ENCODE measurements at places on chromosomes 12 and 14. TPM values are rescaled to one million over a fixed set of nuclear protein-coding genes. Genes with fewer than 3 reads are reported as not detected.

The ARG2 gene
- total RNA-seq: 1.3 TPM

The PZP gene
- total RNA-seq: 0.30 TPM

The TAS2R31 gene
- 0.41 TPM for total RNA-seq

The GDF3 gene
- total RNA-seq: not detected

DNA sequence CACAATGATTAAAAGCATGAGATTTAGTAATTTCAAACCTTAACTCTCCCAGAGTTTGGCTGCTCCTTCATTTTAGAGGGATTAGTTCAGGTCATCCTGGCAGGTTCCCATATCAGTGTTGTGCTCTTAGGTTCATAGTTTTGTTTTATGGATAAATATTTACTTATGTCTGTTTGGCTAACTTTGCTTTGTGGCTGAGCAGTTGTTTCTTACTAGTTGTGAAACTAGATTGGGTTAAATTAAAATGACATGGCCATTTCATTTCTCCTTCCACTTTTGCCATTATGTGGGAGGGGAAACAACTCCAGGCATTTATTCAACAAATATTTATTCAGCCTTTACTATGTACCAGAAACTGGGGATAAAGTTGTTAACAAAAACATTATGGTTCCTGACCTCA lies 158.8 kb downstream of the TMTC3 start:
- no peak for DNase-seq

GRCh38 chr12:1836241-1836803 lies 16.0 kb downstream of the LRTM2 start:
- DNase-seq: no peak

DNA sequence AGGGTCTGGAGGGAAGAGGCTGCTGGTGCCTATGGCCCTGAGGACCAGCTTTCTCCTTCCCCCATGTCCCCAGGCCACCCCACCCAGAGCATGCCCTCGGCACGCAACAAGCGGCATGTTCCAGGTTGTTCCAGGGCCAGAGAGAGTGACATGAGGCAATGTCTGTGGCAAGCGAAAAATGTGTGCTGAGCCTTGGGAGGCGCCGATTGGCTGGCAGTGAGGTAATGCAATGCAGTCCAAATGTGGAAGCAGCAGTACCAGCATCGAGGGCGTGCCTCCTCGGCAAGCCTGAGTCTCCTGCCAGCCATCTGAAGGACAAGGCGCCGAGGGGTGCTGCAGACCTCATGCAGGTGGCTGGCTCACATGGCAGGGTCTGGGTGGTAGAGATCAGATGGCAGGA lies 423.8 kb downstream of the NRXN3 start:
- no peak for DNase-seq

GRCh38 chr12:2449586-2449985 lies 345.2 kb upstream of the FKBP4 start:
- no peak for DNase-seq

DNA sequence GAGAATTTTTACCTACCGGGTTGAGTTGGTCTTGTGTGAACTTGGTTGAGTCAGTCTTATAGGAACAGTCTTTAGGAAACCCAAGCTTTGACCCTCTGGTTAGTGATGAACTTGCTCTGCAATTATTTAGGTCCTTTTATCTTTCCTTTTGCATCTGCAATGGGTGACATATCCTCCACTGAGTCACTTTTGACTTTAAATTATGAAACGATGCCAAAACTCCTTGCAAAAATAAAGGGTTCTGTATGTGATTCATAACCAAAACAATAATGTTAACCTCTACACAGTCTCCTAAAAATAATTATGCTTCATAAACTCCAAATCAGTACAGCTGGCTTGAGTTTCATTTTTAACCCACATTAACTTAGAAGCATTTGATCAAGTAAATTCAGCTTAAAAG lies 979.4 kb downstream of the GALC start:
- no peak for DNase-seq

DNA sequence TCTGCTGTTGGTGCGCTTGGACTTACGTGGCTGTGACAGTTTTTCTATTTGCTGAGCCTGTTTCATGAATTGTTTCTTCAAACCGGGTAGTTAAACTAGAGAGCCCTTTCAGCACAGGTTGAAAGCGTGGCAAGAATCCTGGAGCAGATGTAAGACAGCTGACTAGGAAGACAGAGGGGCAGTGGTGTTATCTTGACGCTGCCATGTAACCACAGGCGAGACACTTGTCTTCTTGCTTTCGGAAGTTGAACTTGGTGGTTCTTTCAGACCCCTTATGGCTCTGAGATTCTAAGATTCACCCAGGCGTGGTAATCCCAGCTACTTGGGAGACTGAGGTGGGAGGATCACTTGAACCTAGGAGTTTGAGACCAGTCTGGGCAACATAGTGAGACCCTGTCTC lies 4.3 kb downstream of the EMP1 start:
- no peak for DNase-seq

GRCh38 chr14:93304771-93305170 lies 28.1 kb downstream of the BTBD7 start:
- no peak for DNase-seq

DNA sequence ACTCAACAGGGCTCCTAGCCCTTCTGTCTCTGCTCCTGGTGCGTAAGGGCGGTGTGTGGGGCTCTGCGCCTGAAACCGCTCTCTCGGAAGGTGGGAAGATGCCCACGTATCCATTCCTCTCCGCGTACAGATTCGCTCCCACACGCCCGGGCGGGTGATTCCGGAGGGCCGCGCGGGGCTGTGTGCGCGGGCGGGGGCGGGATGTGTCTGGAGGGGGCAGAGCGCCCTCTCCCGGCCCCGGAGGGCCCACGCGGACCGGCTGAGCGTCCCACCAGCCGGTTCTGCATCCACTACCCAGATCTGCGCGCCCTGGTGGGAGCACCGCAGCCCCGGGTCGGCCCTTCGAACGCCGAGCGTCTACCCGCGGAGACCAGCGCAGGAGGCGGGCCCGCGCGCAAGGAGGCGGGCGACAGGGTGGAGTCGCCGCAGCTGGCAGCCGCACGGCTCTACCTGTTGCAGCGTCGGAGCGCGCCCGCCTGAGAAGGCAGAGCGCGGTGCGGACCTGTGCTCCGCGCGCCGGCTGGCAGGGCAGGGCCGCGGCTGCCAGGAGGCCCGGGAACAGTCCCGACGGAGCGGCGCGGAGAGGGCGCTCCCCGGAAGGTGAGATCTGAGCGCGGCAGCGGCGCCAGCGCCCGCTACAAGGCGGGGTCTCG lies 1.4 kb upstream of the KCNK13 start:
- peak; percentile 72 for DNase-seq

DNA sequence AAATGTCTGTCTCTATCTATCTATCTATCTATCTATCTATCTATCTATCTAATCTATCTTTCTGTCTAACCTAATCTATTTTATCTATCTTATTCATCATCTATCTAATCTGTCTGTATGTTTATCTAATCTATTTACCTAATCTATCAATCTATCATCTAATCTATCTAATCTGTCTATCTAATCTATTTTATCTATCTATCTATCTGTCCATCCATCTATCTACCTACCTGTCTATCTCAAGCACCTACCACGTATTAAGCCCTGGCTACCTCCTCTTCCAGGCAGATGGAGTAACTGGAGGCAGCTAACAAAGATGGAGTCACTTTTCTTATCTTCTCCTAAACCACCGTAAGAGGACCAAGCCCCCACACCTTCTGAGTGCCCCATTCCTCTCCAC lies 5.8 kb downstream of the CD4 start:
- no peak for DNase-seq

Data from Right ventricle myocardium inferior (tissue), 1 donor.